ENCODE measurements at places on chromosomes 11 and 22.
A peak's percentile ranks its signal among the peaks of the same experiment; 100 is the strongest.

GRCh38 chr22:39946503-39947219 lies 13.5 kb upstream of the TMA7B start:
- no peak for DNase-seq

- DNase-seq: no peak
These were observed 4.8 kb downstream of the FBXO3 start for GRCh38 chr11:33769542-33769941.

DNA sequence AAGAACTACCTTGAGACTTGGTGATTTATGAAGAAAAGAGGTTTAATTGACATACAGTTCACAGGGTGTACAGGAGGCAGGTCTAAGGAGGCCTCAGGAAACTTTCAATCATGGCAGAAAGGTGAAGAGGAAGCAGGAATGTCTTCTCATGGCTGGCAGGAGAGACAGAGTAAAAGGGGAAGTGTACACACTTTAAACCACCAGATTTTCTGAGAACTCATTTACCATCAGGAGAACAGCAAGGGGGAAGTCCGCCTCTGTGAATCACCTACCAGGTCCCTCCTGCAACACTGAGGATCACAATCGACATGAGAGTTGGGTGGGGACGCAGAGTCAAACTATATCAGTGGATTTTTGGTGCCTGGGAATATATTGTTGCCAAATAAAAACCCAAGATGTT lies 40.3 kb upstream of the OR5D13 start:
- DNase-seq: no peak

DNA sequence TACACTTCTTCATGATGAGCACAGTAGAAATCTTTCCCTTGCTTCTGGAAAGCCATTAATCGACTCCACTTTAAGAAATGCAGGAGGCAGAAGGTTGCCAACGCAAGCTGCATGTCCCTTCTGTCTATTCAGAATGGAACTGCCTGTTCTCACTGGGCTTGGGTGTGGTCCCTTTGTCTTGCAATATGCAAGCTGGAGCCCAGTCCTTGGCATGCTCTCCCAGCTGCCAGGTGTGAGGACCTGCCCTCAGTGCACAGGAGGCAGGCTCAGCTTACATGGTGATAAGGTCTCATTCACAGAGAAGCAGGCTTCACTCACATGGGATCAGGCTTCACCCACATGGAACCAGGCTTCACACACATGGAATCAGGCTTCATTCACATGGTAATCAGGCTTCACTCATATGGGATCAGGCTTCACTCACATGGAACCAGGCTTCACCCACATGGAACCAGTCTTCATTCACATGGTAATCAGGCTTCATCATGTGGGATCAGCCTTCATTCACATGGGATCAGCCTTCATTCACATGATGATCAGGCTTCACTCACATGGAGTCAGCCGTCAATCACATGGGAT lies 59.2 kb upstream of the USP47 start:
- DNase-seq: no peak

GRCh38 chr11:104594228-104594958 lies 303.9 kb downstream of the CASP12 start:
- no peak for DNase-seq

- DNase-seq: no peak
These were observed 108.9 kb upstream of the DDI1 start for GRCh38 chr11:103927535-103927934.

DNA sequence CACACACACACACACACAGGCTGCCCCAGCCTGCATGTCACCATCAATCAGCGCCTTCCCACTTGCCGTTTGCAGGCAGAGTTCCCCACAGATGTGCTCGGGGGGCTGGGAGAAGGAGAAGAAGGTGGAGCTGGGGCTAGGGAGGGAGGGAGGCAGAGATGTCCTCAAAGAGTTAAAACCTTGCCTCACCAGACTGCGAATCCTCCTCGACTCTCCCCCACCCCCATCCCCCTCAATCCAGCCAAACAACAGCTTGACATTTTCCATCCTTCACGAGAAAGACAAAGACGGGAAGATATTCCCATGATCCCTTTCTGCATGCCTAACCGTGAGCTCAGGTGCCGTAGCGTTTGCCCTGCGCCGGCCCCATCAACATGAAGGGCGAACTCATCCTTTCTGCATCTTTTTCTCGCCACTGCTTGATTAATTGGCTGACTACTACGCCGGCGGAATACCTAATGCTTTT lies 365.5 kb downstream of the MIAT start:
- DNase-seq: no peak

GRCh38 chr11:122183933-122184332 lies 67.9 kb upstream of the BLID start:
- DNase-seq: no peak

DNA sequence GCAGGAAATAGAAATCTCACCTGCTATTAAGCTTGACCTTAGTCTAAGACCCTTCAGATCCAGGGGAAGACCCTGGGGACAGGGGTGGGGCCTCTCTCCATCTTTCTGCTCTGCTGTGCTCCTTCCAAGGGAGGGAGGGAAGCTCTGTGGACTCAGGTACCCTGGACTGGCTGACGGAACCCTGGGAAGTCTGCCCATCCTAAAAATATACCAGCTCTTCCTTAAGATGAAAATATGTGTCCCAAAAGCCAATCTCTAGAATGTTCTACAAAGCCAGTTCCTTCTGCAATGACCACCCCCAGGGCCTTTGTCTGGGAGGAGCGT lies 73.7 kb downstream of the RTL6 start:
- DNase-seq: no peak

- no peak for DNase-seq
These were observed 383 bp upstream of the TMEM223 start for GRCh38 chr11:62792202-62792575.

DNA sequence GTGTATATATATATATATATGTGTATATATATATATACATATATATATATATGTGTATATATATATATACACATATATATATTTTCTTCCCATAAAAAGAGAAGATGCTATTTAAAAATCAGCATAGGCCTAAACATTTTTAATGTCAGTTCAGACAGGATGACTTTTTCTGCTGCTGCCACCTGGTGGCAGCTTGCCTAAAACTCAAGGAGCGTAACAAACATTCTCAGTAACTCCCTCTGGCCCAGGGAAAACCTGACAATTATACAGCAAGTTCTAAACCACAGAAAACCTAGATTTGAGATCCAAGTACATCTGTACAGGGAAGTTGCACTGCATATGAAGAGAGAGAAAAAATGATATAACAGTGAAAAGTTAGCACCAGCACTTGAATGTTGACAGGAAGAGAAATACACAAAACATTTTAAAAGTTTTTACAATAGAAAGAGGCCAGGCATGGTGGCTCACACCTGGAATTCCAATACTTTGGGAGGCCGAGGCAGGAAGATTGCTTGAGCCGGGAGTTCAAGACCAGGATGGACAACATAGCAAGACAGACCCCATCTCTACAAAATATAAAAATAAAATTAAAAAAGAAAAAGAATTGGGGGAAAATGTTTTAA lies 16.6 kb downstream of the OR8A1 start:
- peak; percentile 12 for DNase-seq

DNA sequence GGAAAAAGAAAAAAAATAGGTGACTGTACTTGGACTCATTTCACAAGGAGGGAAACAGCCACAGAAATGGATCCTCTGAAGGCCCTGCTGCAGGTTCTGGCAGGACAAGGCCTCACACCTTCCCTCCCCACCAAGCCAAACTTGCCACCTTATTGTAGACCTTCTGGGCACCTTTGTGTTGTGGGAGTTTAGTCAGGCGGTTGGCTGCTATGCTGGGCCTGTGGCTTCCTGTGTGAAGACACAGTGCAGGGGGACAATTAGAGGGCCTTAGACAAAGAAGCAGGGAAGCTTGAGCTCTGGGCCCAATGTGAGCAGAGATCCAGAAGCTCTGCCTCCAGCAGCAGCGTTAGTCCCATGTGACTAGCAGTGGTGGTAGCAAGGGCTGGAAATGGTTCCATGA lies 4.2 kb downstream of the RAB1B start:
- DNase-seq: no peak

- no peak for DNase-seq
These were observed 183.2 kb upstream of the TBCEL start for GRCh38 chr11:120840661-120841060.

DNA sequence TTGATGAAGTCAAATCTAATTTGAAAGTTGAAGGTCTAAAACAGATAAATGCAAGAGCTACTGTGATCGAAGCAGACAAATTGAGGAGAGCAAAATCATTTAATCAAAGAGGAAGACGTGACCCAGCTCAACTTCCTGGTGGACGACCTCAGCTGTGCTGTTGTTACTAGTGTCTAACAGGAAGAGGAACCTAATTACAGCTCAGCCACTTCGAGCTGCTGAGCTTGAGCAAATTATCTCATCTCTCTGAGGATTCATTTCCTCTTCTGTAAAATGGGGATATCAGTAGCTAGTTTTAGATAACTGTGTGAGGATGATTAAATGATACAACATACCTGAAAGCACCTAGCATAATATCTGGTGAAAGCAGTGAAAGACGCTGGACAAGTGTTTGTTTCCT lies 48.6 kb upstream of the OLFML1 start:
- DNase-seq: no peak

DNA sequence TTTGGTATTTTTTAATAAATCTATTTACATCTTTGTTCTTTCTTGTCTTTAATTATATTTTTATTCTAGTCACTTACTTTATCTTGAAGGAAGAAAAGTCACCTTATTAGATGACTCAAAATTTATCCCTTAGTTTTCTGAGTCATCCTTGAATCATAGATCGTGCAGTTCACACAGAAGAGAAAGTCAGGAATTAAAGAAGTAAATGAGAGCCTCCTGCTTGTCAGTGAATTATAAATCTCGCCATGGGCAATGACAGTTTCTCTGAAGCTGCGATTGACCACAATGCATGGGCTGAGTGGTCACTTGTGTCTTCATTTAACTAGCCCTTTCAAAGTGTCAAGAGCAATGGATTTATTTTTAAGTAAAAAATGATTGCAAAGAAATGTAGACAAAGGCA lies 91.2 kb downstream of the LUZP2 start:
- DNase-seq: no peak

- DNase-seq: no peak
These were observed 81.4 kb upstream of the CD82 start for GRCh38 chr11:44483919-44484610.

- DNase-seq: no peak
These were observed 13.1 kb upstream of the RAB38 start for GRCh38 chr11:88188251-88188931.

GRCh38 chr11:71442880-71443279 lies 5.3 kb downstream of the DHCR7 start:
- DNase-seq: no peak

GRCh38 chr11:33778675-33779074 lies 4.4 kb upstream of the FBXO3 start:
- DNase-seq: peak; percentile 44

DNA sequence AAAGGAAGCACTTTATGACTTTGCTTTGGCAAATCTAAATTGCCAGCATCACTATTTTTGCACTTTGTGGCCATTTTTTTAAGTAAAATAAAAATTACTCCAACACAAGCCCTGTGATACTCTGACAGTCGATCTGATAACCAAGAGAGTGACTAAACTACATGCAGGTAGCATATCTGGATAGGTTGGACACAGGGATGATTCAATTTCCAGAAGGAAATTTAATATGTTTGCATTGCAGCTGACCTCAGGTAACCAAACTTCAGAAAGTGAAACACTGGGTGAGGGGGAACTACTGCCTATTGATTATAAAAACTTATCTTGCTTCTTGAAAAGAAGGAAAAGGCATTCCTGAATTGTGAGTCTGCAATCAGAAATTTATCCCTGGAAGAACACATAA lies 13.9 kb downstream of the OR5B3 start:
- no peak for DNase-seq

- DNase-seq: no peak
These were observed 38.2 kb upstream of the PANX1 start for GRCh38 chr11:94090401-94090800.

GRCh38 chr11:36578458-36578857 lies 10.7 kb downstream of the RAG1 start:
- no peak for DNase-seq

- no peak for DNase-seq
These were observed at the start of gene DLG2 for GRCh38 chr11:85627332-85627997. Gene DLG2 (minus strand): TSS chr11:85627344.

- DNase-seq: no peak
These were observed 42.8 kb downstream of the SHISAL1 start for GRCh38 chr22:44269757-44270555.

DNA sequence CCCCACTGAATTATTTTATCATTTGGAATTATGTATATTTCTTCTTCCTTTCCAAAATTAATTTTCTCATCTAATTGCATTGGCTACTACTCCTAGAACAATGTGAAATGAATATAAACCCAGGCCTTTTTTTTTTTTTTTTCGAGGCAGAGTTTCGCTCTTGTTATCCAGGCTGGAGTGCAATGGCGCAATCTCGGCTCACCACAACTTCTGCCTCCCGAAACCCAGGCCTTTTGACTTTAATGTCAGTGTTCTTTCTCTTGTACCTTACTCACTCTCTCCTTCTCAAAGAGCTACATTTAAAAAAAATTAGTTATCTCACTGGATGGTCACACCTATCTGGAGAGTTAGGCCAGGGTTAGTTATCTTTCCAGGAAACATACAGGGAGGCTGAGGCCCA lies 35.3 kb upstream of the LRRC32 start:
- DNase-seq: no peak

- no peak for DNase-seq
These were observed 28.3 kb upstream of the WNT11 start for GRCh38 chr11:76234416-76235232.
